ENCODE measurements at places on chromosomes 7 and 10. TPM values are rescaled to one million over a fixed set of nuclear protein-coding genes. Genes with fewer than 3 reads are reported as not detected.

The GRID2IP gene
- 0.42 TPM for polyA plus RNA-seq

The CCDC3 gene
- 13.8 TPM for polyA plus RNA-seq

The AEBP1 gene
- polyA plus RNA-seq = 81.7 TPM

The IKZF1 gene
- 0.98 TPM for polyA plus RNA-seq

The SYCE1 gene
- polyA plus RNA-seq = 0.60 TPM

The OR13A1 gene
- polyA plus RNA-seq = not detected

The OR2A7 gene
- 11.6 TPM for polyA plus RNA-seq

- DNase-seq = no peak
Observed at GRCh38 chr10:21534604-21535493, 817 bp downstream of the MLLT10 start.

DNA sequence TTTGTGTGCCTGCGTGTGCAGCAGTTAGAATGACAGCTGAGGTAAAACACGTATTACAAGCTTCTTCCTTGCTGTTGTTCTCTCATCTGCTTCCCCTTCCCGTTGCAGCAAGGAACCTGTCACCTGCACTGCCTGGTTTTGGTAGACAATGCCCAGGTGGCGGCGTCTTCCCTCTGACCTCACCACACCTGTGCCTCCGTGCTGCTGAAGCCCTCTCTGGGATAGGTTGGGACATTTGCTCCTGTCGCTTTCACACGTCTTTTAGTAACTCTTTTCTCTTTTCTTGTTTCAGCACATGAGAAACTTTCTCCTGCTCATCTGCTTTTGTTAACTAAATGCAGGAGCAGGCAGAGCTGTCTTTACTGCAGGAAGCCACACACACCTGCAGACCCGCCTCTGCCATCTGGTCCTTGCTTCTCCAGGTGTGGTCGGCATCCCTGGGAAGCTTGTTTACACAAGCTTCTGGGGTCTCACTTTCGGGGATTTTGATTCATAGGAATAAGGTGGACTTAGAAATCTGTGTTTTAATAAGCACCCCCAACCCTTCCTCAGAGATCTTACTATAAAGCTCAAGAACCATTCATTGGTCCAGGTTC is 60.7 kb upstream of the EXOC6 start:
- no peak for DNase-seq

DNA sequence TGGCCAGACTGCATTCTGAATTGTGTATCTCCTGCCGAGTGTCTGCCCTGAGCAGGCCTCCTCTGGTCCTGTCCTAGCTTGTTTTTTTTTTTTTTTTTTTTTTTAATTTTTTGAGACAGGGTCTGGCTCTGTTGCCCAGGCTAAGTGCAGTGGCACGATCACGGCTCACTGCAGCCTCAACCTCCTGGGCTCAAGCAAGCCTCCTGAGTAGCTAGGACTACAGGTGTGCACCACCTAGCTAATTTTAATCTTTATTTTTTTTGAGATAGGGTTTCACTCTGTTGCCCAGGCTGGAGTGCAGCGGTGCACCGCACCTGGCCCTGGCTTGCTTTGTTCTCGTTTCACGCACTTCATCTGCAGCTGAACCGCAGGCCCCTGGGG is 23.5 kb downstream of the COL26A1 start:
- no peak for DNase-seq

DNA sequence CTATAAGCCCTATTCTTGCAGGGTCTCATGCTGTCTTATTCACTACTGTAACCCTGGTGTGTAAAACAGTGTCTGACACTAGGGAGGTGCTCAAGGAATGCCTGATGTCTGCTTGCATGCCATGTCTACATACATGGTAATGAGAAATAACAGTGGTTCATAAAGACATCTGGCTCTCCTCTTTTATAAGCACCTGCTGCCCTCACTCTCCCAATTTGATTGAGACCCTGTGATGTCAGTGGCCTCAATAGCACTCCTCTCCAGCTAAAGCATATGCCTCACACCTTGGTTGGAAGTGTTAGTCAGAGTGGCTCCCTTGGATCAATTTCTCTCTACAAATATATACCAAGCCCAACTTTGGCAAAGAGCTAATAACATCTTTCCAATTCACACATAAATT is 30.6 kb downstream of the ANK3 start:
- DNase-seq = no peak

DNA sequence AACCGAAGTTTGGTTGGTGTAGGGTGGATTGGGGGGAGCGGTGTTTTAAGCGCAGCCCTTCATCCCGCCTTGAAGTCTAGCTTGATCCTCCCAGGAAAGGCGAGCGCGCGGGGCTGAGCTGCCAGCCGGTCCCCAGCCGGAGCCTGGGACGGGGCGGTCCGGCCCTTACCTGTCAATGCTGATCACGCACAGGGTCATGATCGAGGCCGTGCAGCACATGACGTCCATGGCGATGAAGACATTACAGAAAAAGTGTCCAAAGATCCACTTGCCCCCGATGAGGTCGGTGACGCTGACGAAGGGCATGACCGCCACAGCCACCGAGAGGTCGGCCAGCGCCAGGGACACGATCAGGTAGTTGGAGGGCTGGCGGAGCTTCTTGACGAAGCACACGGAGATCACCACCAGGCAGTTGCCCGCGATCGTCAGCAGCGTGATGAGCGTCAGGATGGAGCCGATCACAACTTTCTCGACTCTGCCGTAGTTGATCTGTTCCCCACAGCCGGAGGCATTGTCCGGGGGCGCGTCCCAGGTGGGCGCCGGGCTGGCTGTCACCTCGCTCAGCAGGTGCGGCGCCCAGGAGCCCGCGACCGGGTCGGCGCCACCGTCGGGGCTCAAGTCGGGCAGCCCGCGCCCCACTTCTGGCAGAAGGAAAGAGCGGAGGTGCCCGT is 740 bp downstream of the HTR7 start:
- DNase-seq = no peak

DNA sequence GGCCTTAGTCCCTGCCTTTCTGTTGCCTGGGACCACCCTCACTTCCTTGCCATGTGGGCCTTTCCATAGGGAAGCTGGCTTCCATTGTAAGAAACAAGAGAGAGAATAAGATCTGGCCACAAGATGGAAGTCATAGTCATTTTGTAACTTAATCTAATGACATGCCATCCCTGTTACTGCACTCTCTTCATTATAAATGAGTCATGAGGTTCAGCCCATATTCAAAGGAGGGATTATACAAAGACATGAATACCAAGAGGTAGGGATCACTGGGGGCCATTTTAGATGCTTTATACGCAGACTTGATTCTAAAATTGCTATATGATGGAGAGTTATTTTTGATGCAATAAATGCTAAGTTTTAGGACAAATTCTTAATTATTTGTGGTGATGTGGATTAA is 75.2 kb upstream of the CELF2 start:
- DNase-seq = no peak

DNA sequence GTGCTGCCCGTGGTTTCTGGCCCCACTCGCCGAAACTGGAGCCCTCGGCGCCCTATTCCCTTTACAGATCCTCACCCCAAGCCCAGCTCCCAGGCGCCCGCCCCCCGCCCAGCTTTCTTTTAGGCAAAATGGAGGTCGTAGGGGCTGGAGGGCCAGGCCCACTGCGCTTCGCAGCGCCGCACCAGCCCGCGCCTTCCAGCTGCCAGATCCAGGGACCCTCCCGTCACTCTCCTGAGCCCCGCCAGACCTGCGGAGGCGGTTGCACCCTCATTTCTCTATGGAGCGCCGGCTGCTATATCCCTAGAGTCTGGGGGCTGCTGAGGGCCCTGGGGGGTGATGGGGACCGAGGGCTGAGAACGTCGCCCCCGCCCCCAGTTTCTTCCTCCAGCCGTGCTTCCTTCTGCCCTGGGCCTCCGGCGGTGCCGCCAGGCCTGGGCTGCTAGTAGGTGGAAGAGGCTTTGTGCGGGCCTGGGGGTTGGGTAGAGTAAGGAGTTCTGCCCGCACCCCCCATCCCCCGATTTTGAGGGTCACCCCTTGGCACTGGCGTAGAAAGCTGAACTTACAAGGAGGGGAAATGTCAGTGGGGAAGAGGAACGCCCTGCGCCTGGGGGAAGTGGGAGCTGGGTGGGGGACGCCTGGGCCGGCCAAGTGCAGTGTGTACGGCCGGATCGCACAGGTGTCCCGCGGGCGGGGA is 1.0 kb downstream of the GNB2 start:
- DNase-seq = no peak

Measured in renal cortex interstitium (tissue), 15 donors.